ENCODE measurements at places on chromosomes 11 and 22. TPM values are rescaled to one million over a fixed set of nuclear protein-coding genes. Genes with fewer than 3 reads are reported as not detected.

Gene MUC6
- not detected for total RNA-seq

DNA sequence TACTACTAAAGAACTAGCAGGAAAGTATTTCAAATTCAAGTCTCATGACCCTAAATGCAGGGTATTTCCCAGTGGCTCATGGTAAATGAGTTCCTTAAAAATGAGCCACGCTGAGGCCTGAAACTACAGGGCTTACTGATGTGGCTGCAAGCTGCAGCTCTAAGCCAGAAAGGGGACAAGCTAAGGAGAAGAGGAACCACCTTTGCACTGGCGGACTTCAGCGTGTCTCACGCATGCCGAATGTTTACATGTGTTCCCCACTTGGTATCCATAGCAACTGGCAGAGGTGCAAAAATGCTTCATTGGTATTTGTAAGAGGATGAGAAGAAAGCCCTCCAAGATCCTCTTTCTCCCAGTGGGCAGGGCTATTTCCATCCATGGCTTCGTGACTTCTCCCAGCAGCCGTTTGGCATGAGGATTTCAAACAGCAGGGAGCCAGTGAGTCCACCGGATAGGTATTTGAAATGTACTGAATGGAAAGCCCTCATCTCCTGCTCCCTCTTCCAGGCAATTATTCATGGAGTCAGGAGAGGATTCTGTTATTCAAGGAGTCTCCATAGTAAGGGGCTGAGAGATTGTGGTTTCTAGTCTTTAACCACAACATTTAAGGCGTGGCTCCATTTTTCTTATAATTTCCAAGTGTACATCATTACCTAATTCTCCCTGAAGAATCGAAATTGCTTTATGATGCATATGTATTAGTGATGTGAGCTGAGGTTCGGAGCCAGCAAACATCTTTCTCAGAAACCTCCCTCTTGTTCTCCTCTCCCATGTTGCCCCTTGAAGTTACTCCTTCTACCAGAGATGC lies 55.3 kb upstream of the CD44 start:
- peak; percentile 77 for DNase-seq

Gene BTG4
- not detected for total RNA-seq

DNA sequence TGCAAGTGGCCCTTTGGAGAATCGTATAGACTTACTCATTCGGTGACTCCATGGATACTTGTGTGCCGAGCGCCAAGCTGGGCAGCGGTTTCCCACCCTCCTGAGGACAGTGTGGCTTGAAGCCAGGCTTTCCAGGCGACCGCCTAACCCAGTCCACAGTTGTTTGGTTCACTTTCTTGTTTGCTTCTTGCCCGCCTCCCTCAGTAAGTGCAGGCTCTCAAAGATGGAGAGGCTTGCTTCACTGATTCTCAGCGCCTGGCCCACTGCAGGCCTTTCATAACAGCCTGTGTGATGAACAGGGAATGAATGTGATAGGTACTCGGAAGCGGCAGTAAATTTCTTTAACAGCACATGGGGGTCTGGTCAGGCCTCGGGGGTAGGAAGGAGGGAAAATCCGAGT lies 11.2 kb upstream of the MDK start:
- no peak for DNase-seq

Gene MUC5B
- not detected for total RNA-seq

DNA sequence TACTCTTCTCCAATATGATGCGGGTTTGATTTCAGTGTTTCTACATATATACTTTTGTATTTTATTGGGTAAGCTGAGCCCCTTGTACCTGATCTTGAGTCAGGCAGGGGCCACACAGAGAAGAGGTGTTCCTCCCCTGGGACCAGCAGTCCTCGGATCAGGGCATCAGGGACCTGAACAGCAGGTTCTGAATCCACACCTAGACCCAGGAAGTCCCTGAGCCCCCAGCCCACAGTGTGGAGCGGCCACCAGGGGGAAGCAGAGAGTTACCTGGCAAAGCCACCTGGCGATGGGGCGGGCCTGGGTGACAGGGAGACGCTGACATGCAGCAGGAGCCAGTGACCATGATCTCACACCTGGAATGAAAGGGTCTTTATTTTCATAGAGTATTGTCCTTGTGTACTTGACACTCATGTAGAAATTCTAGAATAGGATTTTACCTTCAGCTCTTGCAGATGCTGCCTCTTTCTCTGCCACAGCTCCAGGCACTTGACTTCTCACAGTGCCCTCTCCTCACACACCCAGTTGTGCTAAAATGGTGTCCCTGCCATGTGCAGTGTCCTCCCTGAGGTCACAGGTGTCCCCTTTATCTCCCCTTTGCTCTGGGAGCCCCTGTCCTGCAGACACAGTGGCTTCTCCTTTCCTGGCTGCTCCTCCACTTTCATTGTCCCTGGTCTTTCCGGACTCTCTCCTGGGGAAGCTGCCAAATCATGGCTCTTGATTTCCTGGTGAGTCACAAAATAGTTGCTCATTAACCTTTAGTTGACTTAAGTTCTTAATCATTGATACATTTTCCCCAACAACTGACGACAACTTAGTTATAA lies 48.5 kb downstream of the GGTLC2 start:
- DNase-seq = peak; percentile 61

Gene PIH1D2
- total RNA-seq = 2.0 TPM

Gene CD3E
- total RNA-seq = 0.48 TPM

Gene OR4C46
- total RNA-seq = not detected

Gene EXPH5
- total RNA-seq = 0.46 TPM

GRCh38 chr11:75050516-75050915 lies 46.2 kb downstream of the OR2AT4 start:
- DNase-seq = no peak

DNA sequence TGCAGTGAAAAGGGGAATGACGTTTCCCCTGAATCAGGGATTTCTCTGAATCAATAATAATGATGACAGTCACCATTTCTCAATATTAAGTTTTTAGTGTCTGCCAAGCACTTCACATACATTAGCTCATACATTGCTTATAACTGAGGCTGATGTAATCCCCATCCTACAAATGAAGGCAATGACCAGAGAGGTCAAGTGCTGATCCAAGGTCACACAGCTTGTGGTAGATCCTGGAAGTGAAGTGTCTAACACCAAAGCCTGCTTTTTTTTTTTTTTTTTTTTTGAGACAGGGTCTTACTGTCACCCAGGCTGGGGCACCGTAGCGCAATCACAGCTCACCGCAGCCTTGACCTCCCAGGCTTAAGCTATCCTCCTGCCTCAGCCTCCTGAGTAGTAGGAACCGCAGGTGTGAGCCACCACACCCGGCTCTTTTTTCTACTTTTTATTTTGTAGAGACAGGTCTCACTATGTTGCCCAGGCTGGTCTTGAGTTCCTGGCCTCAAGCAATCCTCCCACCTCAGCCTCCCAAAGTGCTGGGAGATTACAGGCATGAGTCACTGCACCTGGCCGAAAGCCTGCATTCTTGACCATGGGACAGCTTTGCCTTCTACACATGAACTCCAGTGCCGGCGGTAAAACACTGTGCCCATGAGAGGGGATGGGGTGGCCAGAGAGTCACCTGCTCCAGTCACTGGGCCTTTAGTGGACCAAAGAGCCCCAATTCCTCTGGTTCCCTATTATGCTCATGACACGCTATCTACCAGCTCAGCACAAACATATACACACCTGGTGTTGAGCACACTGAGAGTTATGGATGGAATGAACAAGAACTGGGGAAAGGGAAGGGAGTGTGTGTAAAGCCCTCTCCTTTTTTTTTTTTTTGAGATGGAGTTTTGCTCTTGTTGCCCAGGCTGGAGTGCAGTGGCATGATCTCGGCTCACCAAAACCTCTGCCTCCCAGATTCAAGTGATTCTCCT lies 17.4 kb downstream of the ARHGAP1 start:
- DNase-seq = no peak

Gene MMP8
- total RNA-seq = 0.94 TPM

- no peak for DNase-seq
Observed at GRCh38 chr11:18726040-18726439, at the start of gene IGSF22. Gene IGSF22, minus strand, starts transcription at chr11:18726188. Its CDS starts 1,952 bp downstream, at chr11:18724236.

GRCh38 chr22:44002324-44002723 lies 21.8 kb upstream of the PARVB start:
- no peak for DNase-seq

Gene KDELR3
- total RNA-seq = 18.2 TPM

DNA sequence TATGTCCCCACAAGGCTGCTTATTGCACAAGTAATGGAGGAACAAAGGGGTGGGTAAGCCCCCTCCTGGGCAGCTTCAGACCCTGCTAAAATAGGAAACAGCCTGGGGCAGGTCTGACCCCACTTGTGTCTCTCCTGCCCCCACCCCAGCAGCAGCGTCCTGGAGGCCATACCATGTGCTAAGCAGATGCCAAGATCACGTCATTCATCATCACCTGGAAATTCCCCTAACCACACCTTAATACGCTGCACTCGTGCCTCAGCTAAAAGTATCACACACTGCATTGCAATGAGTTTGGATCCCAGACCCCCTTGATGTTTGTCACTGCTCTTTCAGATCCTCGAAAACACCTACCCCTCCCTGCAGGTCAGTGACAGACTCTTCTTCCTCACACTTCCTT lies 27.8 kb upstream of the GGTLC2 start:
- no peak for DNase-seq

DNA sequence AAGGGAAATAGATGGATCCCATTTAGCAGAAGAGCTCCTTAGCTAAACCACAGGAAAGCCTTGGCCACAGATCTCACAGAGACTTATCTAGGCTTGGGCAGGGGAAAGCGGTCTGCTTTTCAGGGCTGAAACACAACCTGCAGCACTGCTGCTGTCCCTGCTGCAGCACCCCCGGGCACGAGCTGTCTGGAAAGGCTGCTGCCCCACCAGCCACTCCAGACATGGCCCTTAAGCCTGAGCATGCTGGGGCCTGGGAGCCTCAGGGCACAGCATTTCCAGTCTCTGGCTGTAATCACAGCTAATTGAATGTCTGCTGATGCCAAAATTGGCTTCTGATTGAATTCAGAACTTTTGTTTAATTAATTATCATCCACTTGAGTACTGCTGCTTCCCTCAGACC lies 115.0 kb downstream of the TMPRSS5 start:
- no peak for DNase-seq

- DNase-seq = no peak
Observed at GRCh38 chr11:128905345-128906184, 14.4 kb downstream of the KCNJ5 start.

GRCh38 chr11:130592056-130592455 lies 143.6 kb downstream of the ADAMTS15 start:
- no peak for DNase-seq

DNA sequence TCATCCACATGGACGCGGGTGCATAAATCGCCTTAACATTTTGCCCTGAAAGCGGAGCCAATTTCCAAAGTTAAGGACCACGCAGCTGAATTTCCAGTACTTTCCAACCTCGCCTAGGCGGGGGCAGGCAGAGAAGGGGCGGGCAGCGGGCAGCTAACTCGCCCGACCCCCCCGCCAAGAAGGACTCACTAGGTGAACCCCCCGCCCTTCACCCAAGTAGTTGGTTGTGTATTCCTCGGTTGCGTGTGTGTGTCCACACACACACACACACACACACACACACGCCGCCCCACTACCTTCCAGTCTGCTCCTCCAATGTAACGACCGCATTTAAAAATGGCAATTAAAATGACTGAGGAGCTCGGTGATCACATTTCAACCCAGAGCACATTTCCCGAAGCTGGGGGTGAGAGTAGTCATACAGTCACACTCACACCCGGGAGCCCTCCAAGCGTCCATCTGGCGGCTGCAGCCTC lies 1.4 kb downstream of the TENM4 start:
- no peak for DNase-seq

Gene GLB1L3
- not detected for total RNA-seq

DNA sequence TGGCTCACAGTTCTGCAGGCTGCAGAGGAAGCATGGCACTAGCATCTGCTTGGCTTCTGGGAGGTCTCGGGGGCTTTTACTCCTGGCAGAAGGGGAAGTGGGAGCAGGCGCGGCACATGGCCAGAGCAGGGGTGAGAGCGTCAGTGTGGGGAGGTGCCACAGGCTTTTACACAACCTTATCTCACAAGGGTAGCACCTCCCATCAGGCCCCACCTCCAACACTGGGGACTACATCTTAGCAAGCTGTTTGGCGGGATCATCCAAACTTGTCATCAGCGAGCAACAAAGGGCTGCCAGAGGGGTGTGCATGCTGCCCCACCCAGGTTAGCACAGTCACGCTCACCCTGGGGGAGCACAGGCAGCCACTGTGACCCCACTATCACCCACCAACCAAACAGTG lies 18.9 kb upstream of the YPEL1 start:
- DNase-seq = no peak

Gene SCGB1D2
- not detected for total RNA-seq

Data from cardiac septum (tissue), 1 donor.